ENCODE measurements at places on chromosomes 6 and 20. TPM values are rescaled to one million over a fixed set of nuclear protein-coding genes. Genes with fewer than 3 reads are reported as not detected.

DNA sequence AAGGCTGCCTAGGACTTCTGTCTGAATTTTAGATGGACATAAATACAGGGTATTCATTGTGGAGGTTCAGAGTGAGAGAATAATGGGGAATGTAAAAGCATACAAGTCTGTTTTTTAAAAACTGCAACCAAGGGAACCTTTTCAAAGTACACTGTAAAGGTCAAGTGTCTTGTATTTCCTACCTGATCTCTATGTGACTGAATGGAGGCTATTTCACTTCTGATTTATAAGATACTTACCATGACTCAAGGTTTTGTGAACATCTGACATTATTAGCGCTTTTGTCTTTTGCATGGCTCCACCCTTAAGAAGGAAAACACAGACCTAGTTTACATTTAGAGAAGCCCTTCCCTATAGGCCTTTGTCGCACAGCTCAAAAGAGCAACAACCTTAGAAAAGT lies 126.5 kb downstream of the ZFAND3 start:
- DNase-seq = no peak

DNA sequence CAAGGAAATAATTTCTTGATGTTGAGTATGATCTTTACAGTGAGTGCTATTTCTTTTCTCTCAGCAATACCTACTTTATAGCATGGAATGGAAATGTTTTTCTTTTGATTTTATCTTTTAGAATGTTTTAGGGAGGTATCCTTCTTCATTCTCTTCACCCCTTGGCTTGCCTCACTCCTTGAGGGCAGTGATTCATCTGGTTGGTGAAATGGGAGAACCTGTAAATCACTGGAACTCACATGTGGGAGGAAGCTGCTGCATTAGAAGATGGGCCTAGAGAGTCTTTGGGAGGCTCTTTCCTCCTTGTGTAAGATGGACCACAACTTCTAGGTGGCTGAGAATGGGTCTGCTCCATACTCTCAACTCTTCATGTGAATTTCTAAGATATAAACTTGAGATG lies 244.8 kb upstream of the SYNCRIP start:
- DNase-seq = no peak

DNA sequence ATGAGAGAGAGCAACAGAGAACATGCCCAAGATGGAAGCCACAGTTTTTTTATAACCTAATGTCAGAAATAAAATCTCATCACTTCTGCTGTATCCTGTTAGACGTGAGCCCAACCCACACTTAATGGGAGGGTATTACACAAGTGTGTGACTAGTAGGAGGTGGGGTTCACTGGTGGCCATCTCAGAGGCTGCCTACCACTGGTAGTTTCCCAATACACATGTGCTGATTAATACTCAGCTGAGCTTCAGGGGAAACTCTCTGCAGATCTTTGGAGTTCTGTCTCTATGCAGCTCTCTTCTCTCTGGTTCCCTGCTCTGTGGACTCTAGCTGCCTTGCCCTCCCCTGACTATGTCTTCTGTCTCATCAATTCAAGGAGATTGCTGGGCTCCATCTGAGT lies 35.7 kb downstream of the CNBD2 start:
- DNase-seq = no peak

DNA sequence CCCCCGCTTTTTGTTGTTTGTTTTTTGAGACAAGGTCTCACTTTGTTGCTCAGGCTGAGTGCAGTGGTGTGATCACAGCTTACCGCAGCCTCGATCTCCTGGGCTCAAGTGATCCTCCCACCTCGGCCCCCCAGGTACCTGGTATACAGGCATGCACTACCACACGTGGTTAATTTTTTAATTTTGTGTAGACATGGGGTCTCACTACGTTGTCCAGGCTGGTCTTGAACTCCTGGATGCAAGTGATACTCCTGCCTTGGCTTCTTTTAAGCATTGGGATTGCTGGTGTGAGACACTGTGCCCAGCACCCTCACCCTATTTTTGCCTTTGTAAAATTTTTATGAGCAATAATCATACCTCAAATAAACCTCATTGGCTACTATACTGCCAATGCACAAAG lies 5.5 kb downstream of the ENPP3 start:
- DNase-seq = no peak

The SRSF12 gene
- total RNA-seq = 0.25 TPM
